ENCODE measurements at places on chromosomes 1 and 21. TPM values are rescaled to one million over a fixed set of nuclear protein-coding genes. Genes with fewer than 3 reads are reported as not detected.

The NMNAT2 gene
- 0.26 TPM for total RNA-seq

The SH3BGR gene
- 5.0 TPM for total RNA-seq

The ZNF697 gene
- 5.5 TPM for total RNA-seq

The MIS18A gene
- total RNA-seq: 7.0 TPM

The CD48 gene
- not detected for total RNA-seq

The HCN3 gene
- total RNA-seq: 0.90 TPM

The TMPRSS2 gene
- total RNA-seq: 3.7 TPM

The SLAMF1 gene
- total RNA-seq: not detected
